ENCODE measurements at places on chromosomes 13 and 19.
A peak's percentile ranks its signal among the peaks of the same experiment; 100 is the strongest.

- DNase-seq: peak; percentile 57
These were observed 3.5 kb downstream of the KLF2 start for GRCh38 chr19:16327911-16328823.

DNA sequence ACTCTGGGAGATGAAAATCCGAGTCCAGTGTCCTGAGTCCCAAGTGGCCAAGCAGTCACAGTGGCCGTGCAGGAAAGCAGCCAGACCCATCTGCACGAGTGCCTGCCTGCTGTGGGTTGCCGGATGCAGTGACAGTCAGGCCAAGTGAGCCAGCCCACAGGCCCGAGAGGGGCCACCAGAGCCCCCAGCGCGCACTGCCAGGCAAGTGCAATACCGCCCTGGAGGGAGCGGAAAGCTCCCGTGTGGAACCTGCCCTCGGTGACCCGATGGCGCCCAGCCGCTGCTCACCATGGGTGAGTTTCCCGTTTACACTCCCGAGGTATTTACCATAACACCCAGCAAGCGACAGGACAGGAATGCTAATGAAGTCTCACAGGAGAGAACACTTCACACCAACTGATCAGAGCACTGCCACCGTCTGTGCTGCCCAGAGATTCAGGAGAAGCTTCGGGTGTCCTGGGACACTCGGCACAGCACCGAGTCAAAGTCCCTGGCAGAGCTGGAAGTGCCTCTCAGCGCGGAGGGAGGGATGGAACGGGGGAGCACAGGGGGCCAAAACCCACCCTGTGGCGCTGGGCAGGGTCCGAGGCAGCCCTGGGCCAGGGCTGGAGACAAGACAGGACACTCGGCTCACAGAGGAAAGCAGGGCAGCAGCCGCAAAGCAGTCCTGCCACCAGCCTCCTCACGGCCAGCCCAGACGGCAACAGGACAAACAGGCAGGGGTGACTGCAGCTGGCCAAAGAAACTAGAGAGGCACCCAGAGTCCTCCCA, 21.3 kb upstream of the TINCR start:
- DNase-seq: no peak

- DNase-seq: no peak
These were observed at the start of gene KHSRP for GRCh38 chr19:6424195-6424938. Gene KHSRP, minus strand, starts transcription at chr19:6424811. Its CDS starts 110 bp downstream, at chr19:6424701.

DNA sequence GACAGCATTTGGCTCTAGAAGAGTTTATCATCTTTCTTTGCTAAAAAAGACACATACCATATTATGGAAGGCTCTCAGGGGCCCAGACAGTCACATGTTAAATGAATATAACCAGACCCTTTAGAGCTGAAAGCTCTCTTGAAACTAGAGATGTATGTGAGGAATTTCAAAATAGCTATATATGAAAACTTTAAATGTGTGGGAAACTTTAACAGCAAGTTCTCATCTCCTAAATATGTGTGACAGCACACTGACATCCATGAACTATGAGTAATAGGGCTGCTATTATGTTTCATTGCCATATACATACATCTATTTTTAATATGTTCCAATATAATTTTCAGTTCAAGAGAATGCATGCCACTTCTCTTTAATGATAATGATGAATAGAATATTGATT, 509.5 kb downstream of the GPC6 start:
- no peak for DNase-seq

- DNase-seq: no peak
These were observed 13.6 kb upstream of the KPNA3 start for GRCh38 chr13:49806126-49806536.

DNA sequence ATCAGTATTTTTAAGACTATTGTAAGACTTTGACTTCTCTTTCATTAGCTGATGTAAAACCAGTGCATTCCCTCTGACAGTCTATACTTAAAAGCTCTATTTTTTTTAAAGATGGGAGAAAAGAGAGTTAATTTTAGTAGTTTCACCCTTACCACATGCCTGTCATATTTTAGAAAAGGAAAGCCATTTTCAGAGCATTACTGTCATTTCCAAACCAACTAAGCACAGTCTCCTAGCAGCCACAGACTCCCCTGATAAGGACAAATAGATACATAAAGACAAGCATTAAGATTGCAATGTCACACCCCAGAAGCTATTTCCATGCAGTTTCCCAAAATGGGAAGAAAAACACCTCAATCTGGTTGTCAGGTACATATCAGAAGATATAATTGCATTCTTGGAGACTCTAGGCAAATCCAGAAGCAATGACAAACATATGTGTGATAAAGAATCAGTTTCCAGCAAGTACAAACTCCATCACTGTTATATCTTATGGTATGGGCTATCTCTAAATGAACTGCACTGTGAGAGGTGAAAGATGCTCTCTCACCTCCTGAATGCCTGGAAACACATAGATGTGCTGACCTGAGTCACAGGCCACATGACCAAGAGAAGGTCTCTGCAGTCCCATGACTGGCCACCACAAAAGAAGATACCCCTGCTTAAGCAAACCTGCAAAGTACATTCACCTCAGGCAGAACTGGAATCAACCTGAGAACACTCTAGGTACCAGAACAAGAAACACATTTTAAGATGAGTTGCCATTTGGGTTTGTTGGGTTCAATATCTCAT, 303.3 kb downstream of the POU4F1 start:
- no peak for DNase-seq

DNA sequence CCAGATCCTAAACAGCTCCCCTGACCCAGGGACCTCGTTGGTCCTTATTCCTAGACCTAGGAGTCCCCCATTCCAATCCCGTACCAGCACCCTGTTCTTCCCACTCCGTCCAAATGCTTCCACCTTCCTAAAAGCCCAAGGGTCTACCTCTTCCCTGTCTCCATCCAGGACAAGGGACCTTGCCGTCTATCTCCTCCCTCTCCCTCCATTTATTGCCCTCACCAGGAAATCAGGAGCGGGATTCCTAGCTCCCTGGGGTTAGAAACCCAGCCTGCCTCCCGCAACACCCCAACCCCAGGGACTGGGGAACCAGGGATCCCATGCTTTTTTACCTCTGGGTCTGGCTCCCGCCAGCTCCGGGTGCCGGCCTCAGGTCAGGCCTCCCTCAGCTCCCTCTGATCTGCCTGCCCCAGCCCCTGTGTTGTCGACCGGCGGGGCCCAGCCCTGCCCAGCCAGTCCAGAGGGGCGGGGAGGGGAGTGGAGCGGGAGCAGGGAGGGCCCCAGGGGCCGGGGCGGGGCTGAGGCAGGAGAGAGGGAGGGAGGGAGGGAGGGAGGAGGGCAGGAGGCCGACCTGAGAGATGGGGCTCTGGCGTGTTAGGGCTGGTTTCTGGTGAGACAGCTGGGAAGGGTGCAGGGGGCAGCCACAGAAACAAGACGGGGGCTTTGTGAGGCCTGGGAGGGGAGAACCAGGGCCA, at the start of gene B3GNT8:
Gene B3GNT8 (minus strand): TSS at position 423 of the 695 bp plus-strand sequence. CDS start 596 bp downstream, outside the sequence.
- peak; percentile 34 for DNase-seq

- DNase-seq: no peak
These were observed 6.3 kb upstream of the RDH13 start for GRCh38 chr19:55068950-55069864.

GRCh38 chr19:13492128-13492527, 14.2 kb downstream of the CACNA1A start:
- DNase-seq: no peak

- DNase-seq: peak; percentile 53
These were observed 32.0 kb upstream of the EPHX3 start for GRCh38 chr19:15264061-15264932.

- no peak for DNase-seq
These were observed 21.1 kb upstream of the PLEKHF1 start for GRCh38 chr19:29644210-29644609.

- DNase-seq: peak; percentile 15
These were observed 7.5 kb downstream of the ZNF610 start for GRCh38 chr19:52343548-52343947.

DNA sequence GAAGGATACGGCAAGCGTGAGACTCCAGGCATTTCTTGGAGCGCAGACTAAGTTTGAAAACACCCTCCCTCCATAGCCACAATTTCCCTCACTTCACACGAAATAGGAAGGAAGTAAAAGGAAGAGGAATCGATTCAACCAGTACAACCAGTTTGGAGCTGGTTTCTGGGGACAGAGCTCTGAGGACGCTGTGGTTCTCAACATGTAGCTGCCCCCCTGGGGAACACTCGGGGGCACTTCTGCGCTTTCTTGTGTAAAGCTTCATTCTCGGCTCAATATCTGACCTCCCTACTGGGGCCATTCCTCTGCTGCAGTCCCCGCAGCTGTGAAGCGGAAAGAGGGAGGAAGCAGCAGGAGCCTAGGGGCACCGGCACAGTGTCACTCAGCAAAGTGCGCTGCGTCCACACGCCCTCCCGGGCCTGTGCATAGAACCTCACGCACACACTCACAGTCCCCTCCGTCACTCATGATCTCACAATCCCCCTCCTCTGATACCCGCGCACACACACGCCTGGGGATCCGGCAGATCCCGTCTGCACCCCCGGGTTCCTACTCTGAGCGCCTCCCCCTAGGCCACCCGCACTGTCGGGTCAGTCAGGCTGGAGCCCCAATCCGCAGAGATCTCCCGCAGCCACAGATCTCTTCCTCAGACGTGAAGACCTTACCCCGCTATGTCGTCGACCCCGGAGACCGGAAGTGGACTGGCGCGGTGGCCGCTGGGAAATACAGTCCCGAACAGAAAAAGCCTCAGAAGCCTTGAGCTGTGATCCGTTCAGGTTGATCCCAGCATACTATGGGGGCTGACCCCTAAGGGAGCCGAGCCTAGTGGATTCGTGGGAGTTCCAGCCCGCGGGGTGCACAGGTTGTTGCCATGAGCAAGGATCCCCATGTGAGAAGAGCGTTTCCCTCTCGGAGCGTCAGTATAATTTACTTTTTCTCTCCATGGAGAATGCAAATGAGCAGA, at the start of gene ZNF780A:
Gene ZNF780A (minus strand): TSS at position 703 of the 964 bp plus-strand sequence. CDS start 6,190 bp downstream, outside the sequence.
- peak; percentile 75 for DNase-seq

- DNase-seq: no peak
These were observed 626.5 kb downstream of the UQCRFS1 start for GRCh38 chr19:28586474-28586873.

DNA sequence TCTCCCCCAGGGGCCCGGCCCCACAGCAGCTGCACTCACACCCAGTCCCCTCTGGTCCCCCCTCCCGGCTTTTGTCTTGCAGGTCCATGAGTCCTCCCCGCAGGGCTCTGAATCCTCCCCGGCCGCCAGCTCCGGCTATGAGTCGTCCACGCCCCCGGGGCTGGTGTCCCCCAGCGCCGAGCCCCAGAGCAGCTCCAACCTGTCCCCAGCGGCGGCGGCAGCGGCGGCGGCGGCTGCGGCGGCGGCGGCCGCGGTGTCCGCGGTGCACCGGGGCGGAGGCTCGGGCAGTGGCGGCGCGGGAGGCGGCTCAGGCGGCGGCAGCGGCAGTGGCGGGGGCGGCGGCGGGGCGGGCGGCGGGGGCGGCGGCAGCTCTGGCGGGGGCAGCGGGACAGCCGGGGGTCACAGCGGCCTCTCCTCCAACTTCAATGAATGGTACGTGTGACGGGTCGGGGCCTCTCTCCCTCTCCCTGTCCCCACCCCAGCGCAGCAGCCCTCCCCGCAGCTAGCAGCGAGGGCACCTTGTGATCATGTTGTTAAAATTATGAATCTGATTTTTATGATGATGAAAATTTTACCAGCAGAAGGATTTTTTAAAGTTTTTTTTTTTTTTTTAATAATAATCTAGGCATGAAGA, 3.8 kb downstream of the ZIC2 start:
- no peak for DNase-seq

DNA sequence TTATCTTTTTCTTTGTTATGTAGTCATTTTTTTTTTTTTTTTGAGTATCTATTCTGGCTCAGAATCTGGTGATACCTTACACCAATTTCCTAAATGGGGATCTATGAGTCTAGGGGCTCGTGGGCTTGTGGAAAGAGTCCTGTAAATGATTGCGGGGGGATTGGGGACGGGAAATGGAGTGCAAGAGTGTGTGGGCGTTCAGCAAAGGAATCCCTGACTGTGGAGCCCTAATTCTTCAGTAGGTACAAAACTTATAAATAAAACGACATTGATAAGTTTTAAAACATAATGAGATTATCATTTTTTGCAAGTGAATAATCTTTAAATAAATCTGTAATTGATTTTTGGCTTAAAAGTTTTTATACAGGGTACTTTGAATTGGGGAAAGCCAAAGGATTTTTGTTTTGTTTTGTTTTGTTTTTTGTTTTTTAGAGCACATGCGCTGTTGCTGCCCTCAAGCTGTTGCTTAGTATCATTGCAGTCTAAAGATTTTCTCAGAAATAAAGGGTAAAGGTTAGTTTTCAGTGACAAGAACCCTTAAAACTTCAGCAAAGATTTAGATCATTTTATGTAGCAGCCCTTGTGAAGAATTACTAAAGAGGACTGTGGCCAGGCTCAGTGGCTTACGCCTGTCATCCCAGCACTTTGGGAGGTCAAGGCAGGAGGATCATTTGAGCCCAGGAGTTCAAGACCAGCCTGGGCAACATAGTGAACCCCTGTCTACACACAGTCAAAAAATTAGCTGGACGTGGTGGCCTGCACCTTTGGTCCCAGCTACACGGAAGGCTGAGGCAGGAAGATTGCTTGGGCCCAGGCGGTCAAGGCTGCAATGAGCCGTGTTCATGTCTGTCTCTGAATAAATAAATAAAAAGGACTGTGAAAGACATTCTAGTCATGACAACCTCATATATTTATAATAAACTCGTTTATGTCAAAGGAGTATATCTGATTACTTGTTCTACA, 1.7 kb downstream of the ERCC5 start:
- no peak for DNase-seq

- no peak for DNase-seq
These were observed 120.9 kb upstream of the TSC22D1 start for GRCh38 chr13:44697058-44697457.

GRCh38 chr13:44140146-44140545, 233.5 kb upstream of the SERP2 start:
- no peak for DNase-seq

- DNase-seq: no peak
These were observed 25.8 kb upstream of the CYP2S1 start for GRCh38 chr19:41166944-41167804.

DNA sequence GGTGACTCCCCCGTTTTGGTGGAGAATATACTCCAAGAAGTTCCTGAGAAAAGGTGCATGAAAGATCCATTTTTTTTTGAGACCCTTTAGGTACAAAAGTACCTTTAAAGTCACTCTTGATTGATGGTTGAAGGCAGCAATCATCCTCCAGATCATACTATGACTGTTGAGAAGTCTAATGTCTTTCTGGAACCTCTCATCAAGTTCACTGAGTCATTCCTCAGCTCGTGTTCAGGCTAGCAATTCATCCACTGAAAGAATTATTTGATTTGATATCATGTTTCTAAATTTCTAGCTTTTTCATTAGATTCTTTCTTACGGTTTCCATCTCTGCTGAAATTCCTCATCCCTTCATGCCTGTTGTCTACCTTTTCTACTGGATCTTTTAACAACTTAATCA, 65.1 kb upstream of the GJB6 start:
- no peak for DNase-seq

DNA sequence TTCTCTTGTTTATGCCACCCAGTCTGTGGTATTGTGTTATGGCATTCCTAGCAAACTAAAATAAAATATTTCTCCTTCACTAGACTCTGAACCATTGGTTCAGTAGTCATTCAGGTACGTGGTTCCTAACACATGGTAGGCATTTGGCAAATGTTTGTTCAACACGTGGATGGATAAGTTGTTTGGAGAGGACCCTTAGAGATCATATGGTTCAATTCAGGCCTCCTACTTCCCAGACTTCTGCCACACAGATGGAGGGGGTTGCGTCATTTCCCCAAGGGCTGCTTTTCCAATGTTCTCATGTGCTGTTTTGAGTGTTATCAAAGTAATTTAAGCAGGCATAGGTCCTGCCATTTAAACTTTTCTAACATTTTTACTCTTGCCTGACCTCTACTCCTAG, 6.7 kb downstream of the CXCL17 start:
- no peak for DNase-seq

All from activated T-helper 2 cell treated with anti-CD3 and anti-CD28 coated beads, Interferon-gamma antibody, Interleukin-2, Interleukin-4, amounts not matched to agents 10 μg/mL and 5 μg/mL and 100 μg/mL, durations not matched to agents 14 hours and 24 hours and 36 hours (primary cell).